Muscle of back (tissue), 13 donors: ENCODE measurements at places on chromosomes 2 and 18. TPM values are rescaled to one million over a fixed set of nuclear protein-coding genes. Genes with fewer than 3 reads are reported as not detected.
A peak's percentile ranks its signal among the peaks of the same experiment; 100 is the strongest.

GRCh38 chr18:73980289-73980979 is 167.2 kb downstream of the FBXO15 start:
- DNase-seq, result no peak

DNA sequence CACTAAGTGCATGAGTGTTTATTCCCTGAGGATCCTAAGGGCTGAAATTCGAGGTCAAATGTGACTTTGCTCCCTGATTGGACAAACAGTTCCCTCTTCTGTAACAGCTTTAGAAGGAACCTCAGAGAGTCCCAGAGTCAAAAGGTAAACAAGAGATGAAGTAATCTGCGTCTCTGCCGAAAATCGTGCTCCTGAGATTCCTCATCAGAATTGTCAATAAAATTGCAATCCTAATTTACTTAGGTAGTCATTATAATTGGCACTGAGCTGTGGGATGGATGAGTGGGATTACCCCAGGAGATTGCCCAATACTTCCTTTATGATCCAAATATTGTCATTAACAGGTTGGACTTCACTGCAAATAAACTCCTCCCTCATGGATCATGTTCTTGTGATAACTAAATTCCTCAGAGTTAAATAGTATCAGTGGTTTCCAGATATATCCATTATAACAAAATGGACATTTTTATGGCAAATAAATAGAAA is 907 bp upstream of the SUCLG1 start:
- DNase-seq, result no peak

Gene HOXD9
- 5.0 TPM for polyA plus RNA-seq

DNA sequence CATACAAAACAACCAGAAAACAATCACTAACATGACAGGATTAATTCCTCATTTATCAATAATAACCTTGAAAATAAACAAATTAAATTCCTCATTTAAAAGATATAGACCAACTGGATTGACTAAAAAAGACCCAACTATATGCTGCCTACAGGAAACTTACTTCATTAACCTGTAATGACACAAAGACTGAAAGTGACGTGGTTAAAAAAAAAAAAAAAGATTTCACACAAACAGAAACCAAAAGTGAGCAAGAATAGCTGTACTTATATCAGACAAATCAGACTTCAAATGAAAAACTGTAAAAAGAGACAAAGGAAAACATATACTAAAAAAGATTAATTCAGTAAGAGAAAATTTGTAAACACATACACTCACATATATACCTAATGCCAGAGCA is 201.2 kb downstream of the CCDC178 start:
- DNase-seq, result no peak

Gene FAM228B
- polyA plus RNA-seq, result 12.6 TPM

- peak; percentile 95 for DNase-seq
Measured at GRCh38 chr2:5691985-5692529, at the start of gene SOX11. Gene SOX11 (plus strand): TSS chr2:5692384. CDS start chr2:5692722, 338 bp downstream.

DNA sequence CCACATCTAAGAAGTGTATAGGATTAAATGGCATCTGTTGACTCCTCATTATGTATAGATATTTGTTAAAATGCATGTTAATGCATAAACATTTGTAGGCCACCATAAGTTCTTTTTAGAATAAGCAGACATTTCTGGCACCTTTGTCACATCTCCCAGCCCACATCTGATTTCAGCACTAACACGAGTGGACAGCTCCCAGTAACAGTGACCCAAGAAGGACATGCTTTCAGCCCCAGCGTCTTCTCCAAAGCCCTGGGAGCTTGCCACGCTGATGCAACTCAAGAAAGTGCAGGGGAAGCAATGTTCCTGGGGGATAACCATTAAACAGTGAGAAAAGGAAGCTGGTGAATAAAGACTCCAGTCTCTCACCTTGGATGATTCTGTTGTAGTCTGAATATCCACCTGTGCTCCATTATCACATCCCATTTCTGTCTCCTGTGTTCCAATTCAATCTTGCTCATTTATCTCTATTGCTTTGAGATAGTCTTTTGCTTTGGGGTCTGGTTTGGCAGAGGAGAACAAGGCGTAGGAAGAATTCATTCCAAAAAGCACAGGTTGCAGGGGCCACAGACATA is 182.6 kb upstream of the THSD7B start:
- peak; percentile 26 for DNase-seq

DNA sequence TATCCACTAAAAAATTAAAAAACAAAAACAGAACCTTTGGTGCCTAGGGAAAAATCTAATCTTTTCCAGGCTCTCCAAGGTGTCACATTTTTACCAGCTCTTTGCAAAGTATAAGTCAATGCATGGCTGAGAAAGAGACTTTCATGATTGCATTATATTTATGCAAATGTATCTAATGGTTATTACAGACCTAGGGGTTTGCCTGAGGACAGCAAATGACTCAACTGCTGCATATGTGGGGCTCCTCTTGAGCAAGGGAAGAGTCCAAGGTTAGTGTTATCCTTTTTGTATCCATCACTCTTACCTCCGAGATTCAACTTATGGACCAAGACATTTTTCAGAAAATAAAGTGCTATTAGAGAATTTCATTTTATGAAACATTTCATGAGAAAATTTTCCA is 33.9 kb upstream of the RMP24 start:
- DNase-seq, result no peak

Gene ASPRV1
- 2.8 TPM for polyA plus RNA-seq

Gene CDCA7
- polyA plus RNA-seq, result 17.1 TPM

Gene ZC3H6
- polyA plus RNA-seq, result 8.3 TPM

Gene CDH7
- 0.87 TPM for polyA plus RNA-seq

Gene DCDC2C
- 0.34 TPM for polyA plus RNA-seq

DNA sequence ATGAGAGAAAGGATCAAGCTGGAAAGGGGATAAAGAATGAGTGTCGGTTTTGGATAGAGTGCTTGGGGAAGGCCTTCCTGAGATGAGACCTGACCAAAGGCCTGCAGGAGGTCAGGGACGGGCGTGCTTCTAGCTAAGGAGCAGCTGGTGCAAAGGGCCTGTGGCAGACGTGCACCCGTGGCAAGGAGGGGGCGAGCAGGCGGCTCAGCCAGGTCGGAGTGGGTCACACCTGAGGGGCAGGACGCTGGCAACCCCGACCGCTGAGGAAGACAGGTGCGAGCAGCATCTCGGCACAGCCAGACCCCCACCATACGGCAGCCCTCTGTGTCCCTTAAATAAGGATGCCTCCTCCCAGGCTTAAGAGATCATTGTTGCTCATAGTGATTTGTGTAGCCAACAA is 48.1 kb downstream of the ODC1 start:
- DNase-seq, result no peak

GRCh38 chr2:44121899-44122298 is 46.8 kb upstream of the PPM1B start:
- no peak for DNase-seq

GRCh38 chr18:50024466-50024865 is 170.5 kb downstream of the MYO5B start:
- DNase-seq, result no peak

GRCh38 chr2:143347901-143348414 is 218.7 kb downstream of the ARHGAP15 start:
- no peak for DNase-seq

GRCh38 chr2:46663614-46664013 is 184.2 kb downstream of the TMEM247 start:
- DNase-seq, result no peak

DNA sequence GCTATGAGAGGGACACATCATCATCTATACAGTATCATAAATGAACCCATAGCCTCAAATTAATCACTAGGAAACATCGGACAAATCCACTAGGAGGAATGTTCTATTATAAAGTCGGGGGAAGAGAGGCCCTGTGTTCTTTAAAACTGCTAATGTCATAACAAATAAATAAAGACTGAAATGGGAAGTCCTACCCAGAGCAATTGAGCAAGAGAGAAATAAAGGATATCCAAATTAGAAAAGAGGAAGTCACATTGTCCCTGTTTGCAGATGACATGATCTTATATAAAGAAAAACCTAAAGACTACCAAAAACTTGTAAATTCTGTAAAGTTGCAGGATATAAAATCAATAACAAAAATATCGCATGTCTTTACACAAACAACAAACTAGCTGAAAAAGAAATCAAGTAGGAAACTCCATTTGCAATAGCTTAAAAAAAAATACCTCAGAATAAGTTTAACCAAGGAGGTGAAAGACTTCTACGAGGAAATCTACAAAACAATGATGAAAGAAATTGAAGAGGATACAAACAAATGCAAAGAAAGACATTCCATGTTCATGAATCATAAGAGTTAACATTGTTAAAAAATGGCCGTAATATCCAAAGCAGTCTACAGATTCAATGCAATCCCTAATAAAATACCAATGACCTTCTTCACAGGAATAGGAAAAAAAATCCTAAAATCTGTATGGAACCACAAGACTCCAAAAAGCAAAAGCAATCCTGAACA is 30.6 kb downstream of the RTN4 start:
- DNase-seq, result no peak

- DNase-seq, result peak; percentile 89
Measured at GRCh38 chr2:47041063-47041462, 114.0 kb downstream of the STPG4 start.

DNA sequence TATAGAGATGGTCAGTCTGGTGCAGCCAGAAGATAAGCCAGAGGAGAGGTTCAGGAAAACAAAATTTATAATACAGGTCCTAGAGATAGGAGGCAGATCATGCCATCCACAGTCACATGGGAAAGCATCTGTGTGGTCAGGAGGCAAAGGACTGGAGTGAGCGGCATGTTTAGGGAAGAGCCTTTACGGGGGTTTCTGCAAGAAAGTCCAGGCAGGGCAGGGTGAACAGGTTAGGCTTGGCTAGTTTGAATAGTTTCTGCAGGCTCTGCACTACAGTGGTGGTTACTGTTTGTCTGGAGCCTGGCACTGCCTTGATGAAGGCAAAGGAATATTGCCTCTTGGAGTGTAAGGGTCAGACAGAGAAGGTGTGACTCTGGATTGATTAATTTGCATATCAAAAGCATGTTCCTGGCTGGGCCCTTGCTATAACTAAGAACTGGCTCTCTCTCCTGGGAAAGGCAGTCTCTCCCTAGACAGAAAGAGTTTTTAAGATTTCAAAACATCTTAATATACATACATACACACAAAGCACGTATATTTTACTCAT is 1034.7 kb upstream of the CHAC2 start:
- no peak for DNase-seq

- no peak for DNase-seq
Measured at GRCh38 chr2:97656129-97656755, 7.6 kb downstream of the ACTR1B start.

Gene UPP2
- not detected for polyA plus RNA-seq

Gene KCNJ3
- 1.0 TPM for polyA plus RNA-seq

DNA sequence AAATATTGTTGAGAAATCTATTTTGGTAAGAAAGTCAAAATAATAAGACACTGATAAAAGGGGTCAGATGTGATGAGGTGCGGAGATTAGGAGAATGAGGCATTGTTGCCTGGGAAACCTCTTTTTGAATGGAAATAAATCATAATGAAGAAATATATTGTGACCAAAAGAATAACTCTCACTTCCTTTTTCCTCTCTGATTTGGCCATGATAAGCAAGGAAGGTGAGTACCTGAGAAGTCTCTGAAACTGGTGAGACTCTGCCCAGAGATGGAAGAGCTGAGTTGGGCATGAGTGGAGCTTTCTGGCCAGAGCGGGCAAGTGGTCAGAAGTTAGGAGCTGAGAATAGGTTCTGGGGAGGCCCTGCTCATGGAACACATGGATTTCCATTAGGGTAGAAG is 11.8 kb downstream of the LAMA3 start:
- DNase-seq, result no peak

Gene CD28
- 4.4 TPM for polyA plus RNA-seq

GRCh38 chr2:23826040-23826439 is 100.9 kb downstream of the ATAD2B start:
- DNase-seq, result no peak

GRCh38 chr2:176914371-176914770 is 298.2 kb upstream of the HNRNPA3 start:
- DNase-seq, result no peak

Gene CAPN13
- not detected for polyA plus RNA-seq

Gene C2orf74
- polyA plus RNA-seq, result 27.4 TPM

Gene AFTPH
- 18.3 TPM for polyA plus RNA-seq

- no peak for DNase-seq
Measured at GRCh38 chr2:224976629-224977525, 65.4 kb downstream of the DOCK10 start.

GRCh38 chr2:233455006-233455405 is 100.7 kb downstream of the DGKD start:
- DNase-seq, result no peak

DNA sequence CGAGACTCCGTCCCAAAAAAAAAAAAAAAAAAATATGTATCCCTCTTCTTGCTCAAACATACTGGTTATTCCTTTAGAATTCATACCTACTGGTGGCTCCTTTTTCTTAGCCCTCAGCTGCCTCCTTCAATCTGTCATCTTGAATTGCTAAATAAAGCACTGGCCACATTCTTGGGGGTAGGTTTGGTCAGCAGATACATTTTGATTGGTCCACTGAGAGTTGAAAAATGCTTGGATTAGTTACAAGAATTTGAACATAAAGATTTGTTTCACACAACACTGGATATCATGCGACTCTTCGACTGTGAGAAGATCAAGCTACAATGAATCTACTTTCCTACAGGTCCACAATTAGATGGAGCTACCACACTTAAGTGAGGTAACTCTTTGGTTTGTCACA is 906.1 kb upstream of the SLC39A10 start:
- no peak for DNase-seq

Gene CLEC4F
- 0.07 TPM for polyA plus RNA-seq

GRCh38 chr2:10320933-10321332 is 18.2 kb downstream of the HPCAL1 start:
- DNase-seq, result no peak

DNA sequence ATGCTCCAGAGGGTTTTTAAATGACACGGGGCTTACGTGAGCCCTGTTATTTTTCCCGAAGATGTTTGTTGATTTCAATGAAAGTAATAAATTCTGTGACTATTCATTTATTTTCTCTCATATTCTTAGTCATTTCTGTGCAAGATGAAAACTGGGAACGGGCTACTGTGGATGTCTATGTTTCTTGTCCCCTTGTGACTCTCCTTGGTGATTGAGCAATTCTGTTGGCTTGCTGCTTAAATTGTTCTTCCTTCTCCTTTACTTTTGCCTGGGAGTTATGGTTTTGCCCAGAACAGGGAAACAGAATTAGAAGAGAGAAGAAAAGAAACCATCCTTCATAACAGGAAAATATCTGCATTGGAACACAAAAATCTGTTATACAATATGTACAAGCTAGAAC is 508.2 kb upstream of the DSEL start:
- DNase-seq, result no peak

Gene KLHL41
- polyA plus RNA-seq, result 1,958 TPM

- no peak for DNase-seq
Measured at GRCh38 chr18:76977684-76978232, 154.8 kb downstream of the MBP start.
